Stimulated activated CD4-positive, alpha-beta T cell treated with anti-CD3 and anti-CD28 coated beads, Interleukin-15, amount 100 ng/mL, for 1 hour (primary cell): ENCODE measurements at places on chromosomes 5 and 9.

- no peak for DNase-seq
Measured at GRCh38 chr5:173412566-173412965, 84.4 kb upstream of the STC2 start.

- DNase-seq, result no peak
Measured at GRCh38 chr5:157398305-157398704, 61.7 kb upstream of the NIPAL4 start.

GRCh38 chr9:30536494-30536893, 1847.9 kb upstream of the ACO1 start:
- no peak for DNase-seq

- DNase-seq, result no peak
Measured at GRCh38 chr5:130965360-130965759, 199.7 kb downstream of the HINT1 start.

DNA sequence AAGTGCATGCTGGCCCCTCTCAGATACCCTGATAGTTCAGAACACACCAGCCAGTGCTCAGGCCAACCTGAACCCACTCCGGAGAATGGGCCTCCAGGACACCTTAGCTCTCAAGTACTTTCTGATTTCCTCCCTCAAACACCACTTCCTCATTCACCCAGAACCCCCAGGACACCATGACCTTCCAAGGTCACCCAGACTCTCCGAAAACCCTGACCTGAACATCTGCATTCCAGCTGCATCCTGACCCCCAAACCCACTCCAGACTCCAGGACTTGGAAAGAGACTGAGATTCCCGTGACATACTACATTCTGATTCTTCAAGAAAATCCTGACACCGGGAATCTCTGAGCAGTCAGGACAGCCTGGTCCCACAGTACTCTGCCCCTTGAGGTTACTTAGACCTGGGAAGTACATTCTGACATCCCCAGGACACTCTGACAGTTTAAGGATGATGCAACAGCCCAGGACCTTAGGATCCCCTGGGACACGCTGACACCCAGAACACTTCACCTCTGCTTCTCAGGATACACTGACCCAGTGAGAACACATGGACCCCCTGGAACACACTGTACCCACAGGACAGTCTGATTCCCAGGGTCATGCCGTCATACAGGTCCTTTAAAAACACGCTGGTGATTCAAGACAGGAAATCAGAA, 747 bp upstream of the PROP1 start:
- DNase-seq, result no peak

- no peak for DNase-seq
Measured at GRCh38 chr5:14998491-14998890, 126.9 kb upstream of the ANKH start.

DNA sequence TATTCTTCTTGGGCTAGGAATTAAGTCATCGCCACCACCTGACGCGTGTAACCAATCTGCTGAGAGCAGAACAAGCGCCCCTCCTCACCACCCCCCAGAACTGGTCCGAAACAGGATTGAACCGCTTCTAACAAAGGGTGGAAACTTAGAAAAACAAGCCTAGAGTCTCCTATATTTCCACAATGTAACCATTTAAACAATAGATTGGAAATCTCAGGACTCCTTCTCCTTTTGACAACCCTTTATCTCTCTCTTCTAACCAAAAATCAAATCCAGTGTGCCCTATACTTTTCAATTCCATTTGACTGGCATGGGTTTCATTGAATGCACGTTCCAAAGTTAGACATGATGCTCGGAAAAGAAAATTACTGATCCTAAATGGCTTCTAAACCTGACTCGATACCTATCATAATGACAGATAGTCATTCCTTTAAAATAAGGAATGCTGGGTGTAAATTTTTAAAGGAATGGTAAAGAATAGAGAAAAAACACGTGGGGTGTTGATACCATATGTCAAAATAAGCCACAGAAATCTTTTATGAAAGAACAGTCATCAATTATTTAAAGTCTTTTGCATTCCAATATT, 1.2 kb downstream of the ARRDC3 start:
- peak; percentile 42 for DNase-seq

GRCh38 chr9:92486371-92486770, 4.1 kb upstream of the ASPN start:
- DNase-seq, result no peak

- DNase-seq, result no peak
Measured at GRCh38 chr9:87889882-87890252, 7.2 kb downstream of the SPATA31E1 start.

DNA sequence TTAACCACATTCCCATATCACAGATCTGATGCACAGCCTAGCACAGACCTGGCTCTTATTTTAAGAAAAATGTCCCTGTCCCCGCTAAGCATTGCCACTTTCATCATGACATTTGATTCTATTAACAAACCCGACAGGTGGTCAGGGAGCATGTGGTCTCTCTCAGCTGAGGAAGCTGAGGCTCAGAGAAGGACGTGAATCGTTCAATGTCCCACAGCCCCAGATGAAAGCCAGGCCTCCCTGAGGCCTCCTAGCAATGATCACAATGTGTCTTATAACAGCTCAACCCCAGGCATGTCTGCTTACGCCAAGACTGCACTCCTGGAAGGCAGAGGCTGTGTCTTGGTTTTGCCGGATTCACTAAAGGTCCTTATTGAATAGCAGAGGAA, 10.4 kb upstream of the CRB2 start:
- no peak for DNase-seq

GRCh38 chr5:54329731-54330709, 19.6 kb upstream of the ARL15 start:
- DNase-seq, result no peak

- DNase-seq, result no peak
Measured at GRCh38 chr5:1018596-1018995, 10.0 kb downstream of the NKD2 start.

DNA sequence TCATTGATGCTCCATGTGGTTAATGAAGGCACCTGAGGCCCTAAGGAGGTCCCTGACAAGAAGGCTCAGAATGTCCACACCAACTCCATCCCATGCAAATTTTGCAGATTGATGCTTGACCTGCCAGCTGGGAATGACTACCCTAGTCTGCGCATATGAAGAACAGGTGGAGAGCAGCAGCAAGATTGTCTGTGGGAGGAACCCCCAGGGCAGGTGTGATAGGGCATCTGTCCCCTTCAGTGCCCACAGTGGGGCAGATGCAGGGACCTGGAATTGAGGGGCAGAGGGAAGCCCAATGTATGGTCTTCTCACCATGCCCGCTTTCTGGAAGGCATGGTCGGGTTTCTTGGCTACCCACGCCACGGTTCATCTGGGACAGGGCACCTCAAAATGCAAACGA, 79.6 kb downstream of the MACROH2A1 start:
- no peak for DNase-seq

GRCh38 chr5:176590035-176590717, 19.8 kb downstream of the GPRIN1 start:
- DNase-seq, result no peak

GRCh38 chr5:76358-77169, 15.4 kb upstream of the PLEKHG4B start:
- no peak for DNase-seq

DNA sequence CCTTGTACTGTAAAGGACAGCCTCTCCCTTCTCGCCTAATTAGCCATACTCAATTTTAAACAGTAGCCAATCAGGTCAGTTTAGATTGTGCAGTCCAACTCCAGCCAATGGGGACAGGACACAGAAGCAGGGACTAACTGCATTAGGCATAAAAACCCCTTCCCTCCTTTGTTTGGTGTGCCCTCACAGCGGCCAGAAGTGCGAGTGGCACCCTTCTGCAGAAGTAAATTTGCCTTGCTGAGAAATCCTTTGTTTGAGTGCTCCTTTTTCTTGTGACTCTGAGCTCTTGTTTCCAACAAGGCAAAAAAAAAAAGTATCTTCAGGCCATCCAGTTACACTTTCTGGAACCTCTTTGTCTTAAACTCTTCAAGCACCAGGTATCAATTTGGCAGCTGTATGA, 97.4 kb downstream of the FAM114A2 start:
- no peak for DNase-seq

DNA sequence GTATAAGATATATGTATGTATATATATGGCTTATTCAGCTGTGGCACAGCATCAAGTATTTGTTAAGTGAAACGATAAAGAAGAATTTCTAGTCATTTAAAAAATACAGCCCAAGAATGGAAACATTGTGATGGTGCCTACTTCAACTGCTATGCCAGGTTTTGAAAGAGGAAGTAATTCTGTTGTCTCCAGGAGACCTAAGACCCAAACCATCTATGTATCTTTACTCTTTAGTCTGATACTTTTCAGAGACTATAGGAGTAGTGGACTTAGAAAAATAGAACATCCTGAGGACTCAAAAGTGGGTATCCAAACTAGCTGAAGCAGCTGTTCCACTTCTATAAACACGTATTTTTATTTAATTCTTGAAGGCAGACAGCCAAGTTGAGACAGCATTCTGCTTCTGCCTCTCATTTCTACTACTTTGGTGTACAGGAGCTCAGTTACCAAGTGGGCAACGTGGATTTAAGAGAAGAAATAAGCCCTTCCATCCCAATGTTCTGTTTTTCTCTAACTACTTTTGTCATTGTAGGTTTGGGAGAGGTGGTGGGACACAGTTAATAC, 110.7 kb downstream of the RPS23 start:
- DNase-seq, result no peak

DNA sequence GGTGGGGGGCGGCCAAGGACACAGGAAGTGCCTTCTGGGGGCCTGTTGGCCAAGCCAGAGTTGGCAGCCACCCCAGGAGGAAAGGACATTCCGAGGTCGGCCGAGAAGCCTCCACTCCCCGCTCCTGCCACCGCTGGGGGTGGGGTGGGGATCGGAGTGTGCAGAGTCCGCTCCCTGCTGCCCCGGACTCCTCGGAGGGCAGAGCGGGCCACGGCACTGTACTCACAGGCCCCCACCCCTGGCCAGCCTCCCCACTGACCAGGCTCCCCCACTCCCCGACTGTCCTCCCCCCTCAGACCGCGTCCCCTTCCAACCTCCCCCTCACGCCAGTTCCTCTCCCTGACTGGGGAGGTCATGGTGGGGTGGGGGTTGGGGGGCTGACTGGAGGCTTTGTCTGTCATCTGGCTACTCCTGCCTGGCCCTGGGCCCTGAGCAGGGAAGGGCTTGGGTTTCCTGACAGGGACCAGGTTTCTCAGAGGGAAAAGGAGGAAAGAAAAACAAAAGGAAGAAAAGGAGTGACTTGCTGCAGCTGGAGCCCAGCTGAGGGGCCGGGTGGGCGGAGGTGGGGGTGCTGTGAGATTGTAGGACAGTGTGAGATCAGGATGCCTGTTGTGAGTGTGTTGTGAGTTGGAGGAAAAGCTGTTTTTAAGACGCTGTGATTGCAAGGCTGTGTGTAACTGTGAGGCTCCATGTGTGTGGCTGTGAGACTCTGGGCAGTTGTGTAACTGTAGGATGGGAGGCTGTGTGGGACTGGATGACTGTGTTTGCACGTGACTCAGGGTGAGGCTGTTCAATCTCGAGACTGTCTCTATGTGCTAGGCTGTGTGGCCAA, 29.7 kb downstream of the CNTFR start:
- DNase-seq, result no peak

GRCh38 chr9:12740845-12741244, 34.0 kb upstream of the LURAP1L start:
- DNase-seq, result no peak

DNA sequence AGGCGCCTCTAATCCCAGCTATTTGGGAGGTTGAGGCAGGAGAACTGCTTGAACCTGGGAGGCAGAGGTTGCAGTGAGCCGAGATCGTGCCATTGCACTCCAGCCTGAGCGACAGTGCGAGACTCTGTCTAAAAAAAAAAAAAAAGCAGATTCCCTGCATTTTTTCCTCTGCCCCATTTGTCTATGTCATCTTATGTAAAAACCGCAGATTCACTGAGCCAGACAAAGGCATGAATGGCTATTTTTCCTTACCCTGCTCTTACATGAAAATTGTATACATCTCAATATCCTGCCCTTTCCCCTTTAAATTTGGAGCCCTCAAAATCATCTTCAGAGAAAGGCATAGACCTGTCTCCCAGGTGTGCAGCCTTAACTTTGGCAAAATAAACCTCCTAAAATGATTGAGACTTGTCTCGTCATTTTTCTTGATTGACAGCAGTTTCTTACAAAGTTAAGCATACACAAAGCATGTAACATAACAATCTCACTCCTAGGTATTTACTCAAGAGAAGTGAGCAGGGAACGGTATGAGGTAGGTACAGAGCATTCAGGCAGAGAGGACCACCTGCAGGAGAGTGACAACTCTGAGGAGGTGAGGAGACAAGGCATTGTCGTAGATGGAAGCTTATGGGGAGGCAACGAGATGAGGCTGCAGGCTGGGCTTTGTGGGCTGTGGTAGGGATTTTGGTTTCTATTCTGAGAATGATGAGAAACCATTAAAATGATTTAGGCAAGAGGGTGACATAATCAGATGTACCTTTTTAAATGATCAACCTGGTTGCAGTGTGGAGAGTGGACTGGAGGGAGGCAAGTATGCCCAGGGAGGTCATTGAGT, 65.7 kb upstream of the IL6ST start:
- no peak for DNase-seq

GRCh38 chr5:118301696-118302095, 686.7 kb downstream of the DTWD2 start:
- DNase-seq, result no peak

DNA sequence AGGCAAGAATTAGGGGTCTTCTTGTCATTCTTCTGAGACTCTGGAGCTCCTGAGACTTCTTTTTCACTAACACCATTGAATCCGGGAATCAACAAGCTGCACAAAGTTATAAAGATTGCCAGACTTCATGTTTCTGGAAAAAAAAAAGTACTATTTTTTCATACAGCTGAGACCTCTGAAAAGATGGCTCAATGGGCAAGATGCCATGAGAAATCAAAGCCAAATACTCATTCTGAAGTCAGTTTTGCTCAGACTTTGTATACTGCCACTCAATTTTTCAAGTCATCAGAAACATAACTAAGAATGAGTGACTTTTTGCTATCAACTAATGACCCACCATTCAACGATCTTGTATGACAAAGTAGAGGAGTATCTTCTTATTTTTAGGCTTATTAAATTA, 512.0 kb downstream of the RAB3C start:
- no peak for DNase-seq

DNA sequence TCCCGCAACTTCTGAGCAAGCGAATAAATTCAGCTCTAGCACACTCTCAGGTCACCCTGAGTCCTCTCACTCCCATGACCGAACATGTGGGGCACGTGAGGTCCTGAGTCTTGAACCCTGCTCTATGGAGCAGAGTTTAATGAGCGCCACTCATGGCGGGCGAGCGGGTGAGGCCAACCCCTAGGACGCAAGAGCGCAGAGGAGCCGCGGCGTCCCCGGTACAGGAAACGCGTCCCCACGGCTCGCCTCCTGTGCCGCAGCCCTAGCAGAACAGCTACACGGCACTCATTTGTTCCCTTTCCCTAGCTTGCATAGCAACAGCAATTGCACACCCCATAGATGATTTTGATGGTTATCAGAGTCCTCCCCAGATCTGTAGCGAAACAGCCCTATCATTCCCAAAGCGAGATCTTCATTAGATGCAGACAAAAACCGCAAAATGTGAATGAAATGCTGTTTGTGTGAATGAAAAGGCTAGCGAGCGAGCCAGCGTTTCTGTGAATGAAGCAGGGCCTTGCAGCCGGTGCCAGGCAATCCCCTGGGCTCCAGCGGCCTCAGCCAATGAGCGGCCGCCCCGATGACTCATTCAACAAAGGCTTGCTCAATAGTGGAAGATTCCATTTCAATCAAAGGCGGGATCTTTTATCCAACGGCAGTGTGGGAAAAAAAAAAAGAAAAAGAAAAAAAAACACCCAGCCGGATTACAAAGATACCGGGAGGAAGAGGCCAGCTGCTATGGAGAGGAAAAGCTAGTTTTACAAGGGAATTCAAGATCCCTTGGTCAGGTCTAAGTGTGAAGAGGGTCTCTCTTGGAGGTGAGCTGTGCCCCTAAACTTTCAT, 1.5 kb upstream of the SHC3 start:
- DNase-seq, result peak; percentile 17
